ENCODE measurements at places on chromosomes 2 and 18.

GRCh38 chr2:186382932-186383331, 103.1 kb upstream of the ZC3H15 start:
- no peak for DNase-seq

DNA sequence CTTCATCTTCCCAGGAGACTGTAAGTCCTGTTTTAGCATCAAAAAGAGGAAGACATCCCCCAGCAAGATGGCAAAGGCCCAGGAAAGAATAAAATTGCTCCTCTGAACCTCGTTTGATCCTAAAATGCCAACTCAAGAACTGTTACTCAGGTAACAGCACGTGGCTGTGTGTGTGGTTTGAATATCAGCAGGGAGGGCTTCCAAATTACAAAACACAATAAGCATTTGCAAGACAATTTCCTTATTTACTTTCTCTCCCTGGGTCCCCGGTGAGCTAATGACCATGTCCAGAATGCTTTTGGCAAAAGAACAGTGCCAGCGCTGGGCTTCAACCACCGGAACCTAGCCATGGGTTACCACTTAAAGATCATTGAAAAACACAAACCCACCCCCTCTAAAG, 163.6 kb downstream of the C1D start:
- DNase-seq: no peak

GRCh38 chr2:167212014-167212648, 323.9 kb downstream of the XIRP2 start:
- no peak for DNase-seq

DNA sequence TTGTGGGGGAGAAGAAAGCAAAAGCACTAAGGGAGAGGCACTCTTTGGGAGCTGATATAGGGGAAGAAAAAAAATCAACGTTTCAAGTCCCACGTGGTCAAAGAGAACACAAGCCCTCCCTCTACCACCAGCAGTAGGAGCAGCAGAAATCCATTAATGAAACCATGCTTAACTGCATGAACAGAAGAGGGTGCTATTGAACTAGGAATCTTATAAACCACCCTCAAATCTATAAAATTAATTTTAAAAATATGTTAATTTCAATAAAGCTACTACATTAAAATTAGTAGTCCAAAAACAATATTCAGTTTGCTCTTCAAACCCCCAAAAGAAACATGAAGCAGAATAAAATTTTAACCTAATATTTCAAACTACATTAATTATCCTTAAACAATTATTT, 147.8 kb downstream of the TMEM18 start:
- no peak for DNase-seq

DNA sequence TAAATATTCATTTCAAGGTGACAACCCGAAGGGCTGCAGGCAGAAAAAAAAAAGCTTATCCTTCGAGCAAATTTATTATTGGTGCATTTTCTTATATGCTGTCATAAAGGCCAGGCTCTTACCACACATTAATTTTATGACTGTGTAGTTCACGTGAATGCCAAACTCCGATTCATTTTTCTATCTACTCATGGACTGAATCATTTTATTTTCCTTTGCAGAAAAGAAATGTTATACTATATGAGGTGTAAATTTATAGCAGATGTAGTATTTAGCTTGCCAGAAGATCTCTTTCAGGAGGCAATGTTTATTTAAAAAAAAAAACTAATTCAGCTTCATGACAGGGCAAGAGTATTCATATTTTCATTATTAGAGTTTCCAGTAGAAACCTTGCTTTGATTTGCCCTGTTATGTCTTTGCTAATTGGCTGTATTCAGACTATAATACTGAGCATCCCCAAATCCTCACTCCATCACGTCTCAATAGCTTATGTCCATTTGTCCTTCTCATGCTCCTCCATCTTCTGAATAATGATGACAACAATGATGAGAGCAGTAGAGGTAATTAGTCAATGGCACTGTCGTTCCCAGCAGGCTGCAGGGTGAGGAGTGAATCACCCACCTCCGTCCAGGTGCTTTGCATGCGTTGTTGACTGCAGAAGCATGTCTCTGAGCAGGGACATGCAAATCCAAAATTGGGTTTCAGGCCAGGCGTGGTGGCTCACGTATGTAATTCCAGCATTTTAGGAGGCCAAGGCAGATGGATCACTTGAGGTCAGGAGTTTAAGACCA, 101.1 kb upstream of the RAB12 start:
- no peak for DNase-seq

- no peak for DNase-seq
Measured at GRCh38 chr18:49733896-49734585, 79.3 kb downstream of the ACAA2 start.

DNA sequence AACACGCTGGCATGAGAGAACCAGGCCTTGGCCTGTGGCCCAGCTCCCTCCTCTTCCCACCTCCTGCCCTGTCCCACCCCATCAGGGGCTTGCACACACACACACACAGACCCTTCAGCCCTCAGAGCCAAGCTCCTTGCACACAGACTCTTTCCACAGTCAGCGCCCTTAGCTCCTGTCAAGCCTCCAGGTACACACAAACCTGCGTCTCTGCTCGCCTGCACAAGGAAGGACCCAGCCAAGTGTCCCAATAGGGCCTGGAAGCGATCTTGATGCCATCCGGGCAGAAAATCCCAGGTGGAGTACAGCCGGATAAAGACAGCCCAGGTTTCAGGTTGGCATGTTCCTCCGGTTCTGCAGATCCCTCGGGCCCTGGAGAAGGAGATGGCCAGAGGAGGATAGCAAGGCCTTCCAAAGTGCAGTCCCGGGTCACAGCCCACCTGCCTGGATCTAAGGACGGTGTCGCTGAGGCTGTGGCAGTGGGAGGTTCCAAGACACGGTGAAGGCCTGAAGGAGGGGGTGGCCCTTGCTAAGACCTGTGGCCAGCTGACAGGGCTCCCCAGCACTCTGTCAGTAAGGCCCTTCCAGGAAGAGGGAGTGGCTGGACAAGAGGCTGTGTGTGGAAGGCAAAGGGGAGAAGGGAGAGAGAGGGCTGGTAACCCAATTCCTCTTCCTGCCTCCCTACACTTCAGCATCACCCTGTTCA, 18.5 kb upstream of the STEAP3 start:
- no peak for DNase-seq

DNA sequence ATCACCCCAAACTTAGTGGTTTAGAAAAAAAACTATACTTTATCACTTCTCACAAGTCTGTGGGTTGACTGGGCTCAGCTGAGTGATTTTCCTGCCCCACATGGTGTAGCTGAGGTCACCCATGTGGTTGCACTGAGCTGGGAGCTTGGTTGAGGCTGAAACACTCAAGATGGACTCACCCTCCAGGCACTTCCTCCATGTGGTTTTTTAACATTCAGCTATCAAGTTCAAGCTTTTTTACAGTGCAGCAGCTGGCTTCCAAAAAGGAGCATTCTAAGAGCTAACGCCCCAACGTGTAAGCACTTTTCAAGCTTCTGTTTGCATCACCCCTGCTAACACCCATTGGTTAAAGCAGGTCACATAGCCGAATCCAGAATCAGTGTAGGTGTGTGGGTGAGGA, 105.9 kb upstream of the CREB1 start:
- DNase-seq: no peak

GRCh38 chr18:77042583-77042982, 90.0 kb downstream of the MBP start:
- no peak for DNase-seq

DNA sequence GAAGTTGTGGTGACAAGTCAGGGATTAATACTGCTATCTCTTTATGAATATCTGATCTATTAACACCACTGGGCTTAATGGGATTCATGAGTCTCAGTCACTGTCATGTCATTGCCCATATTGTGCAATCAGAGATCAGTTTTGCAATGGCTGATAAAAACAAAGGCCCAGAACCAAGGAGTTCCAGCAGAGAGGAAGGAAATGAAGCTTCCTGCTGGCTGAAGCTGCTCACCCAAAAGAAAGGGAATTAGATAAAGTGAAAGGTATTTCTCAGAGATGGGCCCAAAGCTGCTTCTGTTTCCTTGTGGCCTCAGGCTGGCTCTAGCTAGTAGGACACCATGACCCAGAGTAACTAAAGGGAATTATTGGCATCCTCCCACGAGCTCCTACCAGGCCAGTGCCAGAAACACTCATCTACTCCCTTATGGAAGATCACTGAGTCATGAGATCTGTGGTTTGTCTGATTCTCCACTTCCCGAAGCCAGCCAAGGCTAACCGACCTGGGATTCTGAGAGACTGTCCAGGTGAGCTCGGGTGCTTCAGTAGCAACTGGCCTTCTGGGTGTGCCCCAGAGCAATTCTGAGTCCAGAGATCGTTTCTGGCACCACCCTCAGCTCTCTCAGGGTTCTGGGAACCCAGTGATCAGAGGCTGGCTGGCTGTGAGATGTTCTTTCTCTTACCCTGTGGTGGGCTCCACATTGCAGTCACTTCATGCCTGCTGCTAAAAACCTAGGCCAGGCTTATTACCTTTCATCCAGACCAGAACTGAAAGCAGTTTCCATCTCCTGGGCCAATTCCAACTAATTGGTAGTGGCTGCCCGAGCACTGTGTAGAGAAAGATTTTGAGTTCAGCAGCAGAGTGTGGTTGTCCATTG, 129.5 kb upstream of the PELI1 start:
- no peak for DNase-seq

DNA sequence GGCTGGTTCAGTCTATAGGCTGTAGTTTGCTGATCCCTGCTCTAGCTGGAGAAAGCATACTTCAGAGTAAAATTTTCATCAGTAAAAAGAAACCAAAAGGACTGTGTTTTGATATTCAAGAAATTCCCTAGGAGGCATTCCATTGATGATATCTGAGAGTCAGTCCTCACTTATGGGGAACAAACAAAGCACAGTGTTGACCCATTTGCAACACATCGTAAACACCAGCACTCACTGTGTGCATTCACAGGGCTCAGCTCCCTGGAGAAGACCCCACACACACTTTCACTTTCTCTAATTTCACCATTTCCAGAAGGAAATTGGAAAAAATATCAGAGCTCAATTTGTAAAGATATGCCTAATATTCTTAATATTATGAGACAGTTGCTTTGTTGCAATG, 147.1 kb downstream of the PIEZO2 start:
- DNase-seq: no peak

- DNase-seq: no peak
Measured at GRCh38 chr2:197190100-197190432, 120.5 kb downstream of the ANKRD44 start.

GRCh38 chr18:55550471-55550870, 37.5 kb downstream of the TCF4 start:
- no peak for DNase-seq
